ENCODE measurements at places on chromosomes 16 and 17. TPM values are rescaled to one million over a fixed set of nuclear protein-coding genes. Genes with fewer than 3 reads are reported as not detected.

DNA sequence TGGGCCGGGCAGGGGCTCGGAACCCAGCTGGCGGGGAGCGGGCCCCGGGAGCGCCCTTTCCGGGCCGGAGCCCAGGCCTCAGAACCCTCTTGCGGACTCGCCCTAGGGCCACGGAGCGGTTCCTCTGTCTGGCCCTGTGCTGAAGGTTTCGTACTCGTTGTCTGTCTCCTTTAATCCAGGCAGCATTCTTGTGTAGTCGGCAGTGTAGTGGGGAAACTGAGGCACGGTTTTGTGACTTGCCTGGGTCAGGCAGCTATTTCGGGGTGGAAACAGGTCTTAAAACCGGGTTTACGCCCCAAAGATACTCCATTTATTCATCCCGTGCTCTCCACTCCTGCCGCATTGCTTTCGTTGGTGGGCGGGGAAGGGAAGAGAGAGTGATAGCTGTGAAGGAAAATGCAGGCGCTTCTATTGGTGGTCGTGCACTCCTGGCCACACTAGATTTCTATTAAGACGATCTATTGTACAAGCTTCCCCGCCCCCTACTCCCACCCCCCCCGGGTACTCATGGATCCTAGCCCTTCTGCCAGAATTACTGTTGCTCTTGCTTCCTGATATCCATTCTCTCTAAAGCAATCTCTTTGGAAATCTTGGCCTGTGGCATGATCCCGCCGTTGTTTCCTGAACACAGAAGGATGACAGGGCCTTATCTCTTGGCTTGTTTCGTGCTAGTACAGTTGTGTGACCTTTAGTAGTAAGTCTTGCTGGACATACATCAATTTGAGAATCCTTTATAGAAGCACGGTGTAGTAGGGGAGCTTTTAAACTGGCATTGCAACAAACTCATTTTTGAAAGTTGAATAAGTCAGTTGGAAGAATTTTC is 751 bp downstream of the DCAF7 start:
- no peak for DNase-seq

DNA sequence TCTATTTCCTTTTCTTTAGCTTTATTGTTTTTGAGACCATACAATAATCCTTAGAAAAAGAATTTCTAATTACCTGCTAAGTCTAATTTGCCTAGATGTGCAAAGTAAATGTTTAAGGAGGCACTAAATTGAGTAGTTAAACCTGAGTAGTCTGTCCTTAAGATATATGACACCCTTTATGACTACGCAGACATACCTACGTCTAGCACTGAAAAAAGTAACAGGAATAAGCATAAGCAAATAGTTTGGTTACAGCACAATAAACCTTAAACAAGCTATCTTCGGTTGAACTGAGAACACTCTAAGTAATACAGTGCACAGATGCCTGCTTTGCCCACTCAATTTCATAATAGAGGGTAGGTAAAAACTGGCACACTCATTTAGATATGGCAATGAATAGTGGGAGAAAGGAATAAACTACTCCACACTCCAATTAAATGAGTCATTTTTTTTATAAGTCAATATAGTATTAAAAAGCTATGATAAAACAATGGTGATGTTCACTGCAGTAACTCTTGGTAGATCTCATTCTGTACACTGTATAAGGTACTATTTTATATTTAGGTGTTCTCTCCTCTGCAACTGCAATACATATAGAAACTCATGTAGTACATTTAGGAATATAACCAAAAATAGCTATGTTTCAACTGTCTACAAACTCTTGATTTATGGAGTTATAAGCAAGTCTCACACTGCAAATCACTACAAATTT is 19.7 kb upstream of the INTS2 start:
- no peak for DNase-seq

GRCh38 chr16:88481851-88482250 is 28.8 kb downstream of the ZFPM1 start:
- DNase-seq, result no peak

NEUROD2 gene
- not detected for total RNA-seq

DNA sequence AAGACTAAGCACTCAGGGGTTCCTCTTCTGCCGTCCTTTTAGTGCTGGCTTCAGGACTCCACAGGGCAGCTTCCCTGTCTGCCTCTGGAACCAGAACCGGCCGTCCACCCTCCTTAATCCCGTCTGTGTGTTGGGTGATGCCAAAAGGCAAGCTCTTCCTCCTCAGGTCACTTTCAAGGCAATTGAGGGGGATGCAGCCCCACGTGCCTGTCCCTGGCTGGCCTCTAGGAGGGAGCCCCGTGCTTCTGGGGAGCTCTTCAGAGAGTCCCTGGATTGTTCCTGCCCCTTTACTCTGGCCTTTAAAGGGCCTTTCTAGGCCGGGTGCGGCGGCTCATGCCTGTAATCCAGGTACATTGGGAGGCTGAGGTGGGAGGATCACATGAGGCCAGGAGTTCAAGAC is 77.1 kb downstream of the CRISPLD2 start:
- no peak for DNase-seq

All from CD4-positive, CD25-positive, alpha-beta regulatory T cell (primary cell).